IPS DF 19.7 (cell line): ENCODE measurements at places on chromosomes 11 and 22.

GRCh38 chr22:50325444-50326224 is 1.2 kb downstream of the DENND6B start:
- no peak for DNase-seq

DNA sequence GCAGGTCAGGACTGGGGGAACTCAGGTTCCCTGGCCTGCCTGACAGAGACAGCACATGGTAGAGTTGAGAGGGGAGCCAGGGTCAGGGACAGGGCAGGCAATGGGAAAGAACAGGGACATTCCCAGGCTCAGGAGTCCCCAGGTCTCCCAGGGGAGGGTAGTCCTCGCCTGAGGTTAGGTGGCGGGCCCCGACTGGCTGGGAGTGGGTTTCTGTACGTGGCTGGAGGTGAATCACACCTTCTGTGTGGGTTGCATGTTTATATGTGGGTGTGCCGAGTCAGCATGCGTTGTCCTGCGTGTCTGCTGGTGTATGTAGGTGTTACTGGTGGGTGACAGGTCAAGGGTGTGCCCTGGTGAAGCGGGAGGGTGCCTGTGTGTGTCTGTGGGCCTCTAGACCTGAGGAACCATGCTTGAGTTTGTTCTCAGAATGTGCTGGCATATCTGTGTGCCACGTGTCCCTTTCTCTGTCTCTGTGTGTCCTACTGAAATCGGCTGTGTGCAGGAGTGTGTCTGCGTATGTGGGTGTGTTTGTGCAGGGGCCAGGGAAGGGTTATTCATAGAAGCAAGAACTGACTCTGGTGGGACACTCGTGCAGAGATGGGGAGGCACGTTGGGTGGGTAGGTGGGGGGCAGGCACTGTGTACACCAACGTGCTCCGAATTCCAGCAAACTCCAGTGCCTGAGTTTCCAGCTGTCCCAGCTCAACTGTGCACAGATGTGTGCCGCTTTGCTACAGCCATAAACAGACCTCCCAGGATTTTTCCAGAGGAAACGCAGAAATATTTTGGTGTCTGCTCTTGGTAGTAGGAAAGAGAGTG is 23.8 kb upstream of the OAF start:
- DNase-seq = no peak

- no peak for DNase-seq
Observed at GRCh38 chr11:1263010-1263409, 40.1 kb downstream of the MUC5B start.

DNA sequence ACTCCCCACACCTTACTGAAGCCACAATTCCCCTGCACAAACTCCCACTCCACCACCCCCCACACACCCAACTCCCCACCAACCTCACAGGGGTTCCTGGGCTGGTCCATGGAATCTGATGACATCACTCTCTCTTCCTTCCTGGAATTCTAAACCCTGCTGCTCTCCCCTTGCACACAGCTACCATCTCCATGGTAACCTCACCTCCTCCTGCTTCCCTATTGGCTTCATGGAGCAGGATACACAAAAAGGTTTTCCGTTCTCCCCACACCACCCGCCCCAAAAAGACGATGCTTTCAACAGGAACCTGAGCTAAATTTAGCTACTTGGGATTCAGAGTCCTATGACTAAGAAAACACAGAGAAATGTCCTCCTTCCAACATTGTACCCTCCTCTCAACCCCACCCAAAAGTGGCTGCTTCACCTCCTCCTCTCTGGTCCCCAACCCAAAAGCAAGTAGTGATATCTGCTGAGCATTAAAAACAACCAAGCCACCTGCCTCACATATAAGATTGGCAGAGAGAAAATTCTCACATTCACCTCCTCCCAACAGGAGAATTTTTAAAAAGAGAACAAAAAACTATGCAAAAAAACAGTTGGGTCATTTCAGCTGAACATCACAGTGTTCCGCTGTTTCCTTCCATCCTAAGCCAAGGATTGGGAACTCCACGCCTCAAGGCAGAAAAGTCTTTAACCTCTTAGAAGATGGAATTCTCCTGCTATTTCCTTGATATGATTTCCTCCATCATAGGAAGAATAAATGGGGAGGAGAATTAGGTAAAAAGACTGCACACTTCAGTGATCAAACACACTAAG is 66.9 kb downstream of the RBFOX2 start:
- DNase-seq = peak; percentile 97

- DNase-seq = no peak
Observed at GRCh38 chr22:46536537-46537224, 739 bp downstream of the CELSR1 start.

DNA sequence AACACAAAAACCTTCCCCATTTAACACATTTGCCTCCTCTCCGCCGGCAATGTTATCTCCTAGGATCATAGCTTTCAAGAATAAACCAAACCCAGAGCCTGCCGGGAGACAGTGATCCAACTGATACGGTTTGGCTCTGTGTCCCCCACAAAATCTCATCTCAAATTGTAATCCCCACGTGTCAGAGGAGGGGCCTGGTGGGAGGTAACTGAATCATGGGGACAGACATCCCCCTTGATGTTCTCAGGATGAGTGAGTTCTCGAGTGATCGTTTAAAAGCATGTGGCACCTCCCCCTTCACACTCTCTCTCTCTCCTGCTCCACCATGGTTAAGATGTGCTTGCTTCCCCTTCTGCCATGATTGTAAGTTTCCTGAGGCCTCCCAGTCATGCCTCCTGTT is 33.3 kb downstream of the RBFOX2 start:
- no peak for DNase-seq

DNA sequence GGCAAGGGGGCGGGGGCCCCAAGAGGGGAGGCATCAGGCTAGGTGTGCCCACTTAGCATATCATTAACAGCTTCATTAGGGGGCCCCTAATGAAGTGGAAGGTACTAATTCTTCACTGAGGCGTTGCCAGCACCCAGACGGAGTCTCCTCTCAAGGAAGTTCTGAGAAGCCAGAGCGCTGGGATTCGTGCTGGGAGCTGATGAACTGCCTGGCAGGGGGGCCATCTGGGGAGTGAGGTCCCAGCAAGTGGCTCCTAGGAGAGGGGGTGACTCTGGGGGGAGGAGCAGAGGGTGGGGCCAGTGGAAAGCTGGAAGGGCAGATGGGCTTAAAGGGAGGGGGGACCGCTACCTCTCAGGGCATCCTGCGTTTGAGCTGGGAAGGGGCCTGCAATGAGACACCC is 29.8 kb downstream of the DAGLA start:
- DNase-seq = no peak

- DNase-seq = no peak
Observed at GRCh38 chr11:32851251-32851650, 21.5 kb downstream of the PRRG4 start.

GRCh38 chr22:25110596-25110845 is 89.1 kb upstream of the CRYBB3 start:
- peak; percentile 76 for DNase-seq

DNA sequence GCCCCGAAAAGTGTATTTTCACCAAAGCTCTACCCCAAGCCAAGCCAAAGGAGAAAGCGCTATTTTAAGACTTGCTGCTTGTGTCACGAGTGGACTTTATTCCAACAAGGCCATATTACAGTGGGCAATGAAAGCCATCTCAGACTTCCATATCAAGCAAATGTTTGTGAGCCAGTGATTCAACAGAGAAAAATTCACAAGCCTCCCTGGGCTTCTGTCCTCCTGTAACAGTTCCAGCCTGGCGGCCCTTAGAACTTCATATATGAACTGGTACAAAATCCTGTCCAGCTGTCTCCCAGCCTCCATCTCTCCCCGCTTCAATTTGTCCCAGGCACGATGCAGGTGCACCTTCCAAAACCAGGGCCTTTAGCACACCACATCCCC is 11.2 kb downstream of the LARGE1 start:
- no peak for DNase-seq

- DNase-seq = no peak
Observed at GRCh38 chr11:26859416-26859815, 134.5 kb upstream of the FIBIN start.

GRCh38 chr22:27220339-27220738 is 563.0 kb downstream of the MIAT start:
- DNase-seq = no peak

GRCh38 chr11:119854521-119854920 is 125.5 kb upstream of the NECTIN1 start:
- no peak for DNase-seq

- DNase-seq = no peak
Observed at GRCh38 chr11:111450480-111451320, 61.5 kb downstream of the BTG4 start.

DNA sequence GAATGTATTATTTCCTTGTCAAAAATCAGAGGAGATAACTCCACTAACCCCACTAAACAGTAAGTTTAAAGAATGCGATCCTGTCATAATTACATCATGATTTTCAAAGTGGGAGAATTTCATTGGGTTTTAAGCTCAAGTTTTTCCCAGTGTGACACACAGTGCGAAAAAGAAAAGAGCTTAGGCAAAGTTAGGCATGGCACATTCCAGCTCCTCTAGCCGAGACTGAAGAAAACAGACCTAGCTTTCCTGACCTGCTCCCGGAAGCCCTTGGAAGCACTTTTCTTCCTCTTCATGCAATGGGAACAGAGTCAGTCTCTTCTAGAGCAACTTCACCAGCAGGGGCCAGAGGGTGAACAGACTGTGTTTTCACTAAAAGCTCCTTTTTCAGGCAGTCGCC is 76.6 kb upstream of the AKIP1 start:
- no peak for DNase-seq

GRCh38 chr11:44960200-44960845 is 9.6 kb upstream of the TP53I11 start:
- no peak for DNase-seq

GRCh38 chr11:82267186-82267585 is 466.5 kb downstream of the FAM181B start:
- DNase-seq = no peak

DNA sequence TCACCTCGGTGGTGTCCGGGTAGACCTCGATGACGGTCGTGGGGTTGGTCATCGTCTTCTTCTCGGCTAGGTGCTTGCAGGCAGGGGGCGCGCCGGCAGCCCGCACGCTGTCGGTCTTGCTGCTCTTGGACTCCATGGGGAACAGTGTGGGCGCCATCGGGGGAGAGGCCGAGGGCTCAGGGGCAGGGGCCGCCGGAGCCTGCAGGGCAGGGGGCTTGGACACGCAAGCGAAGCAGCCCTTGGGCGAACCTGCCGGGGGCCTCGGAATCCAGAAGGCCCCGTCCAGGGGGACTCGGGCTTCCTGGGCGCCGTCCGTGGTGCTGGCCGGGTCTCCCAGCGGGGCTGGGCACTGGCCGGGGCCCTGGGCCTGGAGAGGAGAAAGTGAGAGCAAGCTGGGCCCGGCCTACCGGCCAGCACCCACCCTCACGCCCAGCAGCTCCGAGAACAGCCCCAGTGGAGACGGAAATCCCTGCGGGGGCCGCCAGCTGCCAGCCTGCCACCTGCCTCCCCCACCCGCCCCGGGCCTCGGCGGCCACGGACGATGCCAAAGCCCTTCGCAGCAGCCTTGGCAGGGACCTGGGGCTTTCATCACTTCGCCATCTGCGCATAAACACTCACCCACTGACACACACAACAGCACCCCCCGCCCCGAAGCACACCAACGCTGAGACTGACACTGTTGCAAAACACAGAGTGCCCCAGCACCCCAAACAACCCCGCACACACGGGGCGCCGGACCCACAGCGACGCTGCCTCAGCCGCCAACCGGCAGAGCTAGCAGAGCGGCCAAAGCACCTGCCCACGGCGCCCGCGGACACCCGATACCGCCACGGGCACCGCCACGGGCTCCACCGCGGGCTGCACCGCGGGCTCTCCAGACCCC is 2.4 kb downstream of the IFITM10 start:
- DNase-seq = no peak

DNA sequence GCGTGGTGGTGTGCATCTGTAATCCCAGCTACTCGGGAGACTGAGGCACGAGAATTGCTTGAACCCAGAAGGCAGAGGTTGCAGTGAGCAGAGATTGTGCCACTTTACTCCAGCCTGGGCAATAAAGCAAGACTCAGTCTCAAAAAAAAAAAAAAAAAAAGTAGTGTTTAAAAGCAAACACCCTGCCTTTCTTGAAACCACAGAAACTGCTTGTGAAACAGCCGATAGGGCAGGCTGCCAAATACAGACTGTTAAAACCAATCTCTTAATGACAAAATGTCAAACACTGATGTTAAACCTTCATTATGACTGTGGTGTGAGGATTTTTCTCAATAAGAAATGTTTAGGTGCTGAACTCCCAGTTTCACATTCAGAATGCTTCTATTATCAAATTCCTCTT is 27.3 kb downstream of the MARK2 start:
- DNase-seq = no peak

DNA sequence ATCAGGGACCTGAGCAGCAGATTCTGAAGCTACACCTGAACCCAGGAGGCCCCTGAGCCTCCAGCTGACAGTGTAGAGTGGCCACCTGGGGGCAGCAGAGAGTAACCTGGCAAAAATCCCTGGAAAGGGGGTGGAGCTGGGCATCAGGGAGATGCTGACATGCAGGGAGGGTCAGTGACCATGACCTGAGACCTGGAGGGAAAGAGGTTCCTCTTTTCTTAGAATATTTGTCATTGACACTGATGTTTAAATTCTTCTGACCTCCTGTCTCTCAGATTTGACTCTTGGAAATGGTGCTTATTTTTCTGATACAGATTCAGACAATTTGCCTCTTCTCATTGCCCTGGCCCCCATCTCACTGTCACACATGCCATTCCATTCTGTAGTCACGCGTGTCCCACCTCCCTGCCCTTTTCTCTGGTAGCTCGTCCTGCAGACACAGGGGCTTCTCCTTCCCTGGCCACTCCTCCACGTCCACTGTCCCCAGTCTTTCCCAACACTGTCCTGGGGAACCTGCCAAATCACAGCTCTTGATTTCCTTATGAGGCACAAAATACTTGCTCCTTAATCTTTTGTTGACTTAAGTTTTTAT is 117.2 kb upstream of the IGLL5 start:
- DNase-seq = no peak

DNA sequence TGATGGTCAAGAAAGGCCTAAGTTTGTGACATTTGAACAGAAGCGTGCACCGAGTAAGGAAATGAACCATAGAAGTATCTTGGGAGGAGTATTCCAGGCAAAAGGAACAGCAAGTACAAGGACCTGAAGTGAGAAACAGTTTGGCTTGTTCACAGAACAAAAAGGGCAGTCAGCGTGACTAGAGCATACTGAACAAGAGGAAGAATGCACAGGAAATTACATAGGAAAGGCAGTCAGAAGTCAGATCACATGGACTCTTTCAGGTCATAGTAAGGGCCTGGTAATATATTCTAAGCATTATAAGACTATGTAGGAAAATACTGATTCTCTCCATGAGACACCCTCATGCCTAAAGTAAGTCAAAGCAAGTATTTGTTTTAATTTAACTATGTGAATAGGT is 52.3 kb upstream of the GAB2 start:
- DNase-seq = no peak

DNA sequence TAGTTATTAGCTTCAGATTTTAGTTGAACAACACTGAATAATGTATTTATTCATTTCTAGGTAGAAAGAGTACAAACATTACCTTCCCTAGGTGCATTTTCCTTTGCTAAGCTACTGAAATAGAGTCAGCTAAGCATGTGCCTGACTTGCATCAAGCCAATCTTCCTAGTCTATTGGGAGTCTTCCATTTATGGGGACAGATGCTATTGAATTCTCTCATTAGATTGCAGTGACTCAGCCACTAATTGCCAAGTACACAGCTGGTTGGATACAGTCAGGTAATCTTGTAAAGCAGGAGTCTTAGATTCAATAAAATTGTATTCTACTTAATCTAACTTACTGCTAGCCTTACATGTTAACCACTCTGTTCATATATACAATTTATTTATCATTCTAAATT is 55.2 kb upstream of the RPS13 start:
- DNase-seq = no peak
